ENCODE measurements at places on chromosomes 7 and 10. TPM values are rescaled to one million over a fixed set of nuclear protein-coding genes. Genes with fewer than 3 reads are reported as not detected.

The EBLN1 gene
- not detected for total RNA-seq

The PON3 gene
- 6.2 TPM for total RNA-seq

The DENND2A gene
- 9.8 TPM for total RNA-seq

GRCh38 chr10:43131256-43131655, 7.0 kb upstream of the CSGALNACT2 start:
- DNase-seq, result no peak

- DNase-seq, result no peak
Observed at GRCh38 chr7:39700932-39701331, 77.6 kb downstream of the RALA start.

DNA sequence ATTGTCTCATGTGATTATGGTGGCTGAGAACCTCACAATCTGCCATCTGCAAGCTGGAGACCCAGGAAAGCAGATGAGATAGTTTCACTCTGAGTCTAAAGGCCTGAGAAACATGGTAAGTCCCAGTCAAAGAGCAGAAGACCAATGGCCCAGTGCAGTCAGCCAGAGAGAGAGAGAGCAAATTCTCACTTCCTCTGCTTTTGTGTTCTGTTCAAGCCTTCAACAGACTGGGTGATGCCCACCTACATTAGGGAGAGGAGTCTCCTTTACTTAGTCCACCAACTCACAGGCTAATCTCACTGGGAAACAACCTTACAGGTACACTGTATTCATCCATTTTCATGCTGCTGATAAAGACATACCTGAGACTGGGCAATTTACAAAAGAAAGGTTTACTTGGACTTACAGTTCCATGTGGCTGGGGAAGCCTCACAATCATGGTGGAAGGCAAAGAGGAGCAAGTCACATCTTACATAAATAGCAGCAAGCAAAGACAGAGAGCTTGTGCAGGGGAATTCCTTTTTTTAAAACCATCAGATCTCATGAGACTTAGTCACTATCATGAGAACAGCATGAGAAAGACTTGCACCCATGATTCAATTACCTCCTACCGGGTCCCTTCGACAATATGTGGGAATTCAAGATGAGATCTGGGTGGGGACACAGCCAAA, 4.7 kb upstream of the FRMPD2 start:
- DNase-seq, result no peak

DNA sequence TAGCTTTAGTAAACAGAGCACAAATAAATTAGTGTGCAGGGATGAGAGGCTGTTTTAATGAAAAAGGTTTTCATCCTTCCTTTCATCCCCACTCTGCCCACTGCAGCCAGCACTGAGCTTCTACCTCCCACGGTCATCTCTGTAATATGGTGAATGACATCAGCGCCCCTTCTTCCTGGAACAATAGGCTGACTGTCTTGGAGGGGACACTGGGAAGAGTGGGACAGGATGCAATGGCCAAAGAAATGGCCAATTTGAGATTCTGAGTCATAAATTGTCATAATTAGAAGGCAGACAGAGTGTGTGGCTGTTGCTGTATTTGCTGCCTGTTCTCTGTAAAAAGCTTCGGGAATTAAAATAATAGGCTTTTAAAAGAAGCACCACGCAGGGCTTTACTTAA, 126.7 kb upstream of the CALN1 start:
- no peak for DNase-seq

GRCh38 chr10:49803988-49804387, 41.9 kb upstream of the OGDHL start:
- DNase-seq, result no peak

GRCh38 chr10:107427016-107427415, 262.5 kb upstream of the SORCS1 start:
- no peak for DNase-seq
